Astrocyte (in vitro differentiated cells and primary cell): ENCODE measurements at places on chromosomes 3 and 15.

DNA sequence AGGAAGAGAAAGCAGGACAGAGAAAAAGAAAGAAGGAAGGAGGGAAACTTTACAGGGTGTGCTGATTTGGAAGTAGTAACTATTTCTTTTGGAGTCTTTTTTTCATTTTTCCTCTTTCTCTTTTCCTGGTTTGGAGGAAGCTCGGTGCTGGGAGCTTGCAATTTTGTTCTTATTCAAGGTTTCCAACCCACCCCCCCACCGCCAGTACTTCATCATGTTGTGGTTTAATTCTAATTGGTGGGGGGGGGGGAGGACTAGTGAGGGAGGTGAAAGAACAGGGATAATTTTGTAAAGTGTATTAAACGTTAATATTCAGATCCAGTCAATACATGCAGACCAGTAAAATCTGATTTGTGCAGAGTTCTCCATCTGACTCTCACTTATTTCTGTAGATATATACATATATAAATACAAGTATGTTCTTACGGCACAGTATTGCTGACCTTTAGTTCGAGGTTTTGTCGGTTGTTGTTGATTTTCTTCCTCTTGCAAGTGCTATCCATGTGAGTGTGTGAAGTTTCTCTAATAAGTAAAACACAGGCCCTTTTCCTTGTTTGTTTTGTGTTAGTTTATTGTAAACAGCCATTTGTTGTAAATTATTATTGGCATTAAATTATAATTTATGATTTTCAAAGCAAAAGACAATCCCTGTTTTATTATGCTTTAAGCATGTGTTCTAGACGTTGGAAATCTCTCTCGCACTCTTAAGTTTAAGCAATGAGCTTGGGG lies 9.3 kb downstream of the NR2F2 start:
- no peak for DNase-seq

DNA sequence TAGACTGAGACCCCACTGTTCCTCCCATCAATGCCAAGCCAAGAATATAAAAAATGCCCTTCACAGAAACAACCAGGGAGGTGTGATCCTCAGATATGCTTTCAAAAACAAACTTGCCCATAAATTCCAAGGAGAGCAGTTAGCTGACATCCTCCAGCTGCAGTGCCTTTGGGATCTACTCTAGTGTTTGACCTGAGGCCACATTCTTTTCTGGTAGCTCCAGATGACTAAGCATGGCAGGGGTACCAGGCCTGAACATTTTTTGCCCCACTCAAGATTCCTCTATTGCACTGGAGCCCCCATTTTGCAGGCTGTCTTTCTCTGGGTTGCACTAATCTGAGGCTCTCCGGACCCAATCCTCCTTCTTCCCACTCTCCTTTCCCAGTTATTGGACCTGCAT lies 27.9 kb upstream of the ACP3 start:
- DNase-seq, result no peak

DNA sequence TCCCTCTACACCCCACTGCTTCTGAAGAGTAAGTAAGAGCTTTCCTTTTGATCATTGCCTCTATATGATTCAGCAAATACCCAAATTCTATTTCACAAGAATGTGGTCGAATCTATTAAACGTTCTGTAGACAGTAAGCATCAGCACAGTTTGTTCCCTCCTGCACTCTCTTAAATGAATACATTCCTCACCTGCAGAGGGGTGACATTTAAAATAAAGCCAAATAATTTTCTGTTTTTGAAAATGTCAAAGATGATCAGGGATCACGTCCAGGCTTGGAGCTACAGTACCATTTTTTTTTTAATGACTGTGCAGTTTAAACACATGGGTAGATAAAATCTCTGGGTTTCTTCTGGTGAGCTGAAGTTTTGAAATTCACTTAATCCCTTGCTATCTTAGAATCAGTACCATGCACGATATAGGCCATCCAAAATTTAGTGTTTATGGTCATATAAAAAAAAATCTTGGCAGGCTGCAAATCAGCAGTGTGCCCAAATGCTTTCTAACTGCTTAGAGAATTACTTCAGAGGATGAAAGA lies 12.8 kb downstream of the PYDC2 start:
- no peak for DNase-seq

- DNase-seq, result peak; percentile 81
Observed at GRCh38 chr15:47750030-47750739, 32.9 kb downstream of the SEMA6D start.

DNA sequence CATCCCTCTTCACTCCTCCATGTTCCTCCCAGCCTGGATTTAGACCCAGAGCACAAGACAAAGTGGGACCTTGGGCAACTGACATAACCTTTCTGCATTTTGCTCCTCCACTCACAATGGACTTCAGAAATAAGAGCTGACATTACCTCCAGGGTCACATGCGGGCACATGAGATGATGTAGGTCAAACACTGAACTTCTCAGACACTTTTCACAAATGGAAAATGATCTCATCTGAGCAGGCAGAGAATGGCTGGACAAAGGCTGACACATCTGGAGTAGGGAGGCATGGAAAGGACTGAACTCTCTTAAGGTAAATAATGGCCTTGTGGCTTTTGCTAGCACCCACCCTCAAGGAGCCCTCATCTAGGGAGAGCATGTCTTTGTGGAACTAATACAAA lies 849.2 kb upstream of the CFAP20DC start:
- DNase-seq, result no peak

GRCh38 chr3:40366203-40367162 lies 20.5 kb upstream of the ENTPD3 start:
- DNase-seq, result no peak
